Activated CD4-positive, alpha-beta T cell treated with anti-CD3 and anti-CD28 coated beads for 36 hours (primary cell): ENCODE measurements at places on chromosomes 4 and X. TPM values are rescaled to one million over a fixed set of nuclear protein-coding genes. Genes with fewer than 3 reads are reported as not detected.

DNA sequence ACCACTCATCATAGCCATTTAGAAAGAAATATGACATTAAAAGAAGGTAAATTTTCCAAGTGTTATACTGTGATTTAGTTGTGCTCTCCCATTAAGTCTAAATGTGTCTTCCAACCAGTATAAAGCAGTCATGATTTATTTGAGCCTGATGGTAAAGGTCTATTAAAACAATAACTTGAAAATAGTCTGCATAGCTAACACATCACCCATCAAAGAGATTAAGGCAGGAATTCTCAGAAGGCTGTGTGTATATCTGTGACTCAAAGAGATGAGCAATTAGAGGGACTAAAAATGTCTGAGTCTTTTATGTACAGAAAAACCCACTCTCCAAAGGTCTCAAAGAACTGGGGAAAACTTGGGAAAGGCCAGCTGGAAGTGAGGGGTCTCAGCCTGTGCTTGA is 70.3 kb upstream of the IQCM start:
- peaks cover 3% of the 10 kb centered on the region for H3K27me3 ChIP-seq
- H3K36me3 ChIP-seq = no peaks in the 10 kb centered on the region
- H3K27ac ChIP-seq = no peak overlapping the region

DNA sequence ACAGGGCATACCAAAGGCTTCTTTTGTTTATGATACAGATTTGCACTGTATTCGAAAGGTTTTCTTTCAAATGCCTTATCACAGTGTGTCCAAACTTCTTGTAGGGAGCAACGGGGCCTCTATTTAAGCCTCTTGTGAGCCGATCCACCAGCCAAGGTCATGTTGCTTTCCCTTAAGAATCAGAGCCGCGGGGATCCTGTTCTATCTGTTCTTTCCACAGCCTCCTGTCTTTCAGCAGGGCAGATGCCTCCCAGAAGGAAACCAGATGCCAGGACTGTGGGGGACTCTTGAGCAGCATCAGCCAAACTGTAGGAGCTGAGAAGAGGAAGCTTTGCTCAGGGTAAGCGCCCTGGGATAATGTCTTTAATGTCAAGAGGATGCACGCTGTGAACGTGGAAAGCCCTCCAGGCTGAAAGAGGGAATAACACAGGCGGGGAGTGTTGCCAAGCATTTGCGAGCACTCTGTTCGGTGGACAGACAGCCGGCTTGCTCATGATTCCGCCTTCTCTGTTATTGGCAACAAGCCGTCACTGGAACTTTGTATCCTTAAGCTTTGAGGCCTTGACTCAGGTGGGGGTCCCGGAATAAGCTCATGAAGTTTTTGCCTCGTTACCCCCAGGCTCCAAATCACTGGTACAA is 279.8 kb upstream of the FRG1 start:
- DNase-seq = no peak
- H3K27me3 ChIP-seq = no peaks in the 10 kb centered on the region
- no peak overlapping the region for H3K27ac ChIP-seq

DNA sequence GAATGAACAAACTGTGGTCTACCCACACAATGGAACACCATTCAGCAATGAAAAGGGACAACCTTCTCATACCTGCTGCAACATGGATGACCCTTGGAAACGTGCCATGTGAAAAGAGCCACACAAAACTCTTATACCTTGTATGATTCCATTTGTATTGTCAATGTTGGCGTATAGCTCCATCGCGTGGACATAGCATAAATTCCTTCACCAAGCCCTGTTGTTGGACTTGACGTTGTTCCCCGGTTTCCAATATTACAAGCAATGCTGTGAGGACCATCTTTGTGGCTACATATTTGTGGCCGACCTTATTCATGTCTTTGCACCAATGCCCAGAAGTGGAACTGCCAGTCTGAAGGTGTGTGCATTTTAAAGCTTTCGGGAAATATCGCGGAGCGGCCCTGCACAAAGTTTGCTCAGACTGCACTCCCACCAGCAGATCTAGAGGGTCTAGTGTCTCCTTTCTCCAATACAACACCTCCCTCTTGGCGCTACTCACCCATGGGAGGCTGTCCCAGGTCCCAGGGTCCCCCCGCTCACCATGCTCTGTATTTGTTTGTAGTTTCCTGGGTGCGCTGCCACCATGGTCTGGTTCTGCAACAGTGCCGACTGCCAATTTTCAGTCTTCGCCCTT is at the start of gene CLDN34:
TSS of gene CLDN34 (plus strand) at position 584 of the 634 bp plus-strand sequence. CDS start at position 584, 0 bp downstream.
- no peaks in the 10 kb centered on the region for H3K4me1 ChIP-seq
- no peak for DNase-seq
- no peaks in the 10 kb centered on the region for H3K36me3 ChIP-seq
- H3K27ac ChIP-seq = no peak within 1 kb of the TSS
- H3K27me3 ChIP-seq = peaks cover 4% of the 10 kb centered on the region

DNA sequence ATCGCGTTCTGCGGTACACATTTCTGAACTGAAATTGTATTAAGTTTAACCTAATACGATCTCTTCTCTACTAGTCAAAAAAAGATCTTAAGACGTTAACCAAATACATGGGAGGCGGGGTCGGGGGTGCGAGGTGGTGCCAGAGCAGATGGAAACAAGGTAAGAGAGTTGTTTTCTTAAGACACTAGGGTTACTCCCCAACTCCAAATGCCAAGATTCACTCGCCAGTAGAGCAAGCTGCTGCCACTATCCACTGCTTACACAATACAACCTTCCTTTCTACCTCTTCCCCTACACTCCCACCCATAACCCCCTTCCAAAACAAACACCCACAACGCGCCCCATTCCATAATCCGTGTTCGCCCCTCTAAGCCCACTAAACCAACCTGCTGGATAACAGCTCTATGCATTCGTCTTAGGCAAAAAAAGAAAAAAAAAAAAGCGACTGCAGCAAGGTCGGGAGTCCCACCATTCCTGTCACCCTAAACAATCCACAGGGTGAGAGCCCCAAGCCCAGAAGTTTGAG is 1.3 kb downstream of the LCORL start:
- peak overlapping the region; percentile 91 for H3K27ac ChIP-seq
- no peaks in the 10 kb centered on the region for H3K36me3 ChIP-seq
- H3K4me1 ChIP-seq = peaks cover 13% of the 10 kb centered on the region
- peaks cover 20% of the 10 kb centered on the region for H3K27me3 ChIP-seq

GRCh38 chr4:127463883-127464282 is 168.9 kb upstream of the INTU start:
- DNase-seq = no peak
- H3K36me3 ChIP-seq = no peaks in the 10 kb centered on the region
- H3K27ac ChIP-seq = no peak overlapping the region

- peaks cover 10% of the 10 kb centered on the region for H3K36me3 ChIP-seq
- H3K4me1 ChIP-seq = peaks cover 17% of the 10 kb centered on the region
- peak overlapping the region; percentile 97 for H3K4me3 ChIP-seq
These were observed 1.0 kb downstream of the AGA start for GRCh38 chr4:177441061-177441802.

- no peak overlapping the region for H3K27ac ChIP-seq
- H3K27me3 ChIP-seq = no peaks in the 10 kb centered on the region
- no peaks in the 10 kb centered on the region for H3K4me1 ChIP-seq
- DNase-seq = no peak
These were observed 75.4 kb downstream of the ABLIM2 start for GRCh38 chr4:8083086-8083825.

DNA sequence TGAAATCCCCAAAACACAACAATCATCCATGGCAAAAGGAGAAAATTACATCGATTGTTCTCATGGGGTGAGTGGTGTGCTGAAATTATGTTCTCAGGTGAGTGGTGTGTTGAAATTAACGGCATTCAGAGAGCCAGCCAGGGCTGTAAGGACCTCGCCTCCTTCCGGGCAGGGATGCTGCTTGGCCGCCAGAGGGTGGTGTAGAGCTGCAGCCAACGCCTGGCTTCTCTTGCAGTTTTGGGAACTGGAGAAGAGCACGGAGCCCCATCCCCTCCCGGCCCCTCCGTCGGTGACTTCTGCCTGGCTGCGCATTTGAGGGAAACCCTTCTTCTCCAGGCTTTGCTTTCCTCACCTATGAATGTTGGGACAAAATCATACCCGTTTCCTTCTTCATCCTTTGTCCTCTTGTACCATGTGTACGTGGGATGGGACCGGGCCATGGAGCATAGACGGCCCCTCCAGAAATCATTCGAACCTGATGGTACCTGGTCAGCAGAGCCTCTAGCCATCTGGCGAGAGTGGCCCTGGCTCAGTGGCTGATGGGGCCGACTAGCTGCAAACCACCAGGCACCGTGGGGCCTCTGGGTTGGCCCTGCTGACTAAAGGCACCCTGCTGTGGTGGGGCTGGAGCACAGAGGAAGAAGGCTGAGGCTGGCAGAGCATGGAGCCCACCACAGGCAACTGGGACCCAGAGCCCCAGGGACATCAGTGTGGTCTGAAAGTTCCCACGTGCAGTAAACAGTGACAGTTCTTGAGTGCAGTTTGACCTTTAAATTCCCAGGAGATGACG is 28.4 kb downstream of the TRMT44 start:
- H3K4me3 ChIP-seq = no peak overlapping the region
- H3K4me1 ChIP-seq = no peaks in the 10 kb centered on the region
- DNase-seq = peak; percentile 80
- no peak overlapping the region for H3K27ac ChIP-seq
- no peaks in the 10 kb centered on the region for H3K27me3 ChIP-seq

GRCh38 chr4:154559494-154560418 is 3.1 kb upstream of the FGB start:
- H3K4me1 ChIP-seq = no peaks in the 10 kb centered on the region
- no peak overlapping the region for H3K4me3 ChIP-seq
- peaks cover 7% of the 10 kb centered on the region for H3K27me3 ChIP-seq
- H3K27ac ChIP-seq = no peak overlapping the region
- DNase-seq = peak; percentile 9
- no peaks in the 10 kb centered on the region for H3K36me3 ChIP-seq

The FAT1 gene
- total RNA-seq = 0.05 TPM

The PABPC4L gene
- not detected for total RNA-seq

The CXXC4 gene
- not detected for total RNA-seq

The UBE2K gene
- 122 TPM for total RNA-seq

The ZBTB33 gene
- 14.5 TPM for total RNA-seq

The GRID2 gene
- not detected for total RNA-seq
